ENCODE measurements at places on chromosomes 3 and 15.

DNA sequence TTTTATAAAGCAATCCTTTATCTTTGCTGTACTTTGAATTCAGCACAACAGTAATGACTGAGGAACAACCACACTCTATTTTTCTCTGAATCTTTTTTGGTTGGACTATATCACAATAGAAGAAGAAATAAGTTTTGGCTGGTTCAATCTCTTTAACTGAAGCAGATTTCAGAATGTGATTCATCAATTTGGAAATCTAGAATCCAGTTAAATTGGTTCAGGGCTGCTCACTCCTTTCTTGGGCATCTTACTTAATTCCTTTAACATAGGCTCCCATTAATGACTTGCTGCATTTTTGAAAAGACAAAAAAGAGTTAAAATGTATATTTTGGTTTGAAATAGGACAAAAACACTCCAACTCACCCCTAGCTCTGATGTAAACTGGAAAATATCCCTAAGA is 688.3 kb upstream of the NECTIN3 start:
- no peak for DNase-seq

DNA sequence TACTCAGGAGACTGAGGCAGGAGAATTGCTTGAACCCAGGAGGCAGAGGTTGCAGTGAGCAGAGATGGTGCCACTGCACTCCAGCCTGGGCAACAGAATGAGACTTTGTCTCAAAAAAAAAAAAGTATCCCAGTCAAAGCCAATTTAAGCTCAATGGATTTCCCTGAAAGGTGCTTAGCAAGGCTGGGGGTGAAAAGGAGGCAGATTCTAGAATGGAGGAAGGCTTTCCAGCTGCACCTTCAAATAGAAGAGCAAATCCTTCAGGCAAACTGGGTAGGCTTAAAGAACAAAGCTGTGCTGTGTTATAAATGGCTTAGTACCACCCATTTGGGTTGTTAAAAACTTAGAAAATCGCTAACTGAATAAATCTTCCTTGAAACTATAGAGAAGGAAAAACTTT is 3.0 kb upstream of the IFT57 start:
- no peak for DNase-seq

DNA sequence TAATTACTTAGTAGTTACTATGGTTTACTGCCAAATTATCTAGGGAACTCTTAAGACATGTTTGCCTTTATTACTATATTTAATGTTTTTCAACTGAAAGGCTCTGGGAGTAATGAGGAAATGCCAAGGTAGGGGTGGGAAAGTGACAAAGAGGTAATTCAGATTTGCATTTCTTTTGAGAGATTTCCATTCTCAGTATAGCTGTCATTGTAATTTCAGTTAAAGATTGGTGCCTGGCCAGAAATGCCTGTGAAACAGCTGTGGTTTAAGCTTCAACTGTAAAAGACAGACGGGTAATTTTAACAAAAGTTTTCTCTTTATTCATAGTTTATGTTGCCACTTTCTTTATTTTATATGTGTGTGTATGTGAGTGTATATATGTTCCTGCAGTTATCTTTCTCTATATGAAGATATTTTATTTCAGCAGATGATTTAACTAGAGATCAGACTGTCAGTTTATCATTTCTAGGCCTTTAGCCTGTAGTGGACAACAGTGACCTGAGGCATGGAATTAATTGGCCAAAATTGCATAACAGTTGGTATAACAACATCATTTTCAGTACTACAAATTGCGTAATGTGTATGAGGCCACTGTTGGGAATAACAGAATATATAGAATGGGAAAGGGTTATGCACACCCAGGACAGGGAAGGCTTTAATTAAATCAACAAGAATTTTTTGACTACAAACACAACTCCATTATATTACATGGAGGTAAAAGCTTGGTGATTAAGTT is 119.0 kb downstream of the BBX start:
- DNase-seq = no peak

- DNase-seq = no peak
Observed at GRCh38 chr3:59257506-59257905, 207.7 kb upstream of the CFAP20DC start.

GRCh38 chr3:48738926-48739616 is 22.1 kb upstream of the IP6K2 start:
- DNase-seq = no peak

- DNase-seq = no peak
Observed at GRCh38 chr3:143147707-143148106, 28.1 kb downstream of the CHST2 start.

GRCh38 chr3:39491733-39492350 is 24.4 kb downstream of the MOBP start:
- no peak for DNase-seq

GRCh38 chr3:43699864-43700263 is 9.1 kb downstream of the ABHD5 start:
- no peak for DNase-seq

GRCh38 chr15:75348034-75348561 is 1.3 kb downstream of the NEIL1 start:
- DNase-seq = peak; percentile 24

DNA sequence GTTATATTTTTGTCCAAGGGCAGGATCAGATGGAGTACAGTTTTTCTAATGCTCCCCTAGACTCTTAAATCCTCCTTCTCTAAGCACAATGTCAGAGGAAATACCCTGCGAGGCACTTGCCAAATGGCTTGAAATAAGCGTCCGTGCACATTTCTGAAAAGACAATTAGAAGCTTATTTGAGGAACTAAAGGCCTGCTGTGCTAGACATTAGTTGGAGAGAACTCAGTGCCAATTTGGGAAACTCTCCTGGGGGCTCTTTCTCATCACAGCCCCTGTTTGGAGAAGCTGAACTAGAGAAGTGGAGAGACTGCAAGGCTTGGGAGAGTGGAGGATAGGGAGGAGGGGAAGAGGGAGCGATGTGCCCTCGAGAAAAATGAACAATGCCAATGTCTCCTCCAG is 247.6 kb upstream of the C2CD4B start:
- DNase-seq = no peak

GRCh38 chr3:149615731-149616221 is 42.0 kb downstream of the WWTR1 start:
- no peak for DNase-seq

DNA sequence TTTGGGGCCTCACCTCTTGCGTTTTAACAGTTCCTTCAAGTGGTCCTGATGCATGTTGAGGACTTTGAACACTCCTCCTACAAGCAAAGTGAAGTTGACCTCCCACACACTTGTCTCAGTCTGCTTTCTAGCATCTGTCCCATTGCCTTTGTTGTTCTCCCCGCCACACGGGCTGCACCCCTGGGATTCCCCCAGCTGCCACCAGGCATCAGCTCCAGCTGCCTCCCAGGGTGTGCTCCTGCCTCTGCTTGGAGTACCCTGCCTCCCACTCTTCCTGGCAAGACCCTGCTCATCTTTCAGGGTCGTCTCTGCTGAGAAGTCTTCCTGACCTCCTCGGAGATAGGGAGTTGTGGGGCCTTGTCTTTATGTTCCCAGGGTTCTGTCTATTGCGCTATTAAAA is 52.2 kb downstream of the IGF1R start:
- DNase-seq = no peak

GRCh38 chr3:111867889-111868426 is 8.9 kb downstream of the PHLDB2 start:
- DNase-seq = no peak

DNA sequence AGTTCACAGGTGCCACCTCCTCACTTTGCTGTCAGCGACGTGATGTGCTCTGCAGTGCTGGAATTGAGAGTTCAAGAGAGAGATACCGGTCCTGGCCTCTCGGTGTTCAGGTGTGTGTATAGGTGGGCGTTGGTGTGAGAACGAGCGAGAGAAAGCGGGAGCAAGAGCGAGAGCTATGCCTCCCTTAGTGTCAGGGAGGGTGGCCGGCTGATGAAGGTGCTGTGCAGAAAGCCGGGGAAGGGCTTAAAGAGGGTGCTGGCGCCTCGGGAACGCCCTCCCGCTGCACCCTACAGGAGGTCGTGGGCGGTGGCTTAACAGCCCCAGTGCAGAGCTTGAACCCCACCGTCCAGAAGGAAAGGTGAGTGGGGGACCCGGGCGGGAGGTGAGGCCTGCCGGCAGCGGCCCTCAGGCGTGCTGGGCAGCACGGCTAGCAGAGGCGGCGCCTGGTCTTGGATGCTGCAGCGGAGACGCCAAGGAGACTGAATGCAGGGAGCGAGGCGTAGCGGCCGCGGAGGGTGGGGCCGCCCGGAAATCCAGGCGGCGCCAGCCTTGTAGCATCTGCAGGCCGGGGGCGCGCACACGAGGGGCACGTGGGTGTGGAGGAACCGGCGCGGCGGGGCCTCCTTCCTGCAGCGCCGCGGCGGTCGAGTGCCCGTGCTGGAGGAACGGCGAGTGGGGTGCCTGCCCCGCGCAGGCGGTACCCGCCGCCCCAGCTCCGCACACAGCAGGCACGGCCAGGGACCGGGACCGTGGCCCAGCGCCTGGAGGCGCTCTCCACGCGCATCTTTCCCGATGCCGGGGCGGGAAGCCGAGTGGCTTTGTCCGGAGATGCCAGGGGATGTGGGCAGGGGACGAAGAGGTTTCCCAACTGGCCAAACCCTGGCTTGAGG is 246.8 kb upstream of the TOPAZ1 start:
- no peak for DNase-seq

DNA sequence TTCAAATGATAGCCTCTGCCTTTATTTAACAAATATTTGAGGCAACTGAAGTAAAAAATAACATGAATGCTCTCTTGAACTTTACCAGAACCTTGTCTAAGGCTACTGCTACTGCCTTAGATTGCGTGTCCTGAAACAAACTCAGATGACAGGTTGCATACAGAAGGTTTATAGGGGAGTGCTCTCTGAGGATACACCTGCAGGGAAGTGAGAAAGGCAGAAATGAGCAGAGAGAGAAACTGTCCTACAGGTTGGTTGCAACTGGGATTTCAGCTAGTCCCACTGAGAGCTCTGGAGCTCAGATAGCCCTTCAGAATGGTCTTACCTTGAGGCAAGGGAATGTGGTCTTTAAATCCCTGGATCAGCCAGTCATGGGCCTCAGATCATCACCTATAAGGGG is 165.5 kb downstream of the IL5RA start:
- DNase-seq = no peak

DNA sequence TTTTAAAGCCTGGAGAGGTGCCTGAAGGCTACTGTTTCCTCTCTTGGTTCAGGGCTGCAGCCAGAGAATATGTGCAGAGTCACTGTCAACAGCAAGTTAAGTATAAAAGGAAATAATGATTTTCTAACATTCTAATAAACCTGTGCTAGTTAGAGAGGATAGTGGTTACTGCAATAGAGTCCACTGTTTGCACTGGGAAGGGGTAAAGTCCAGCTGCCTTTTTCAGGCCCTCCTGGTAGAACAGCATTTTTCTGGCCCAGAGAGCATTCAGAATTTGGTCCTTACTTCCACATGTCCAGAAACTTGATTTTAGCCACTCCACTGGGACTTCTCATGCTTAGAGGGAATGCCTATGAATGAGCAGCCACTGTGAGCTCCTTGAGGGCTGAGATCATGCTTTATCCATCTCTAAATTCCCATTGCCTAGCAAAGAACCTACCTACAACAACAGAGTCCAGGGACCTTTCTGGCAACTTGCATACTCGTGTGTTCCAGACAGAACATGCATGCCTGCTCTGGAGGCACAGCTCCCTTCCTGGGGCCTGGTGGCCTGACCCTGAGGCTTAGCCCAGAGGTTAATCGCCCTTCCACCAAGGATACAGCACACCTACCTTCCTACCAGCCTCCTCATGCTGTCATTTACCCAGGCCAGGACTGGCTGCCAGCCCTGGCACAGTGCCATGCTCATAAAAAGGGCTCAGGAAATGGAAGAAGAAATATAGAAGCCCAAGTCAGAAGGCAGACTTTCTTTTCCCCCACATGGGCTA is 50.3 kb upstream of the ATP13A3 start:
- no peak for DNase-seq

DNA sequence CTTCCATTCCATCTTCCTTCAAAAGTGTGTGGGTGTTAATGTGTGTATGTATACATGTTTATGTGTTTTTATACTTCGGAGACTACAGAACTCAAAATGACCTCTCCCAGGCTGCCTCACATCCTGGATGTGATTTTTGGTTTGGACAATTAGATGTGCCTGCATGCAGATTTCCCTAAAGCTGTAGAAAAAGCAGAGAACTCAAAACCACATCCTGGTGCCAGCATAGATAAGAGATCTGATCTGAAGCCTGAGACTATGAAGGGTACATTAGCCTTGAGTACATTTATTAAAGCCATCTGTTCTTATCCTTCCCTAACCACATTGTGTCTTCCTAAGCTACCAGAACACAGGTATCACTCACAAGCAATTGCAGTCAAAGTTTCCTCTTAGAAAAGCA is 319.4 kb upstream of the RASGRP1 start:
- no peak for DNase-seq

- DNase-seq = no peak
Observed at GRCh38 chr3:195867631-195868335, 40.6 kb downstream of the TNK2 start.

GRCh38 chr15:100628746-100629145 is 26.4 kb downstream of the ASB7 start:
- DNase-seq = no peak

DNA sequence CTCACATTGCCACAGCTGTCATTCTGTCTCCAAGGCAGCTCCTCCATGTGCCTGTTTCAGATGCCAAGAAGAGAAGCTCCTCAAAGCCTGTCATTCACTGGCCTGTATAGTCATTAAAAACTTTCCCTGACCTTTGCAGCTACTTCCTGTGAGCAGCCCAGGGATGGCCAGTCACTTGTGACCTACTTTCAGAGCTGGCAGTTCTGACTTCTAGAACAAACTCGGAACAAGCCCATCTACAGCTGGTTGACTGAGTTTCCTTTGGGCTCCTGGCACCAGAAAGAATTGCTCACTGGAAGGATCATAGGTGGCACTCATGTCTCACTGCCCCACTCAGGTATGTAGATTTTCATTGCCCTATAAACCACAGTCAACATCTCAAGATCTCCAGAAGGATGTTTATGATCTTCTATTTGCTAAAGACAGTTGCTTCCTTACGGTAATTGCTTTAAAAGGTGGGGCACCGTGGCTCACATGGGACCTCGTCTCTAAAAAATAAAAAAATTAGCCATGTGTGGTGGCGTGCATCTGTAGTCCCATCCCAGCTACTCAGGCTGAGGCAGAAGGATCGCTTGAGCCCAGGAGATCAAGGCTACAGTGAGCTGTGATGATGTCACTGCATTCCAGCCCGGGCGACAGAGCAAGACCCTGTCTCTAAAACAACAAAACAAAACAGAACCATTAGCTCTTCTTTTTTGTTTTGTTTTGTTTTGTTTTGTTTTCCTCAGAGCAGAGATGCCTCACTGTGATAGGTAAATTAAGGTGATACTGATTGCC is 11.2 kb upstream of the ATP13A3 start:
- DNase-seq = no peak

- DNase-seq = no peak
Observed at GRCh38 chr15:65134538-65134937, 930 bp upstream of the PDCD7 start.

GRCh38 chr3:155241579-155241978 is 51.9 kb downstream of the STRIT1 start:
- DNase-seq = no peak
